AG04449 (cell line): ENCODE measurements at places on chromosomes 7 and 10.

DNA sequence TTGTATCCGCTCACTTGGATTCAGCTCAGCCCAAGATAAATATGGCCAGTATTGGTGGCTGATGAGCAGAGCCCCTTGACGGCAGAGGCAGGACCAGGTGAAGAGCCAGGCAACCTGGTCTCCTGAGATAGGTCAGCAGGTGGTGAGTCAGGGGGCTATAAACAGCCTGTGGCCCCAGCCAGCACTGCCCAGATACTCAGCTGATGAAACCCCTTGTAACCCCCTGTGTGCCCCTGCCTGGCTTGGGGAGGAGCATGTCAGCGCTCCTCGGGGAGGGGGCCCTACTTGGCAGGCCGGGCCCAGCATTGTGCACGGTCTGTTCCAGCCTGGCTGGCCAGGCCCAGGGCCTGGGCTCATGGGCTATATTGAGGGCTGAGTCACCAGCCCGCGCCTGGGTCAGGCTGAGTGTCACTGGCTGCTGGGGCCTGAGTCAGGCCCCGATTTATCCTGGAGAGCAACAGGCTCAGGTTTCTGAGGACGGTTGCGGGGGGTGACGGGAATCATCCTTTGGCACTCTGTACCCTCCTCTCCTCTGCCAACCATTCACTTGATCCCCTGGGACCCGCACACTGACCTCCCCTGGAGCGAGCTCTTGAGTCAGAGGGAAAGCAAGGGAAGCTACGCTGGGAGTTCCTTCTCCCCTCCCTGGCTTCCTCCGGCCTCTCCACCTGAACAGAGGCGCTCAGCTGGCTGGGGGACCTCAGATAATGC is 2.8 kb upstream of the FLNC start:
- DNase-seq = peak; percentile 53

- DNase-seq = no peak
These were observed 308.1 kb downstream of the TFEC start for GRCh38 chr7:115722302-115722977.

GRCh38 chr7:46990761-46991160 is 591.1 kb downstream of the TNS3 start:
- no peak for DNase-seq

GRCh38 chr7:40836218-40836617 is 701.4 kb downstream of the SUGCT start:
- DNase-seq = no peak

- DNase-seq = no peak
These were observed 10.8 kb upstream of the HBP1 start for GRCh38 chr7:107158028-107158427.

DNA sequence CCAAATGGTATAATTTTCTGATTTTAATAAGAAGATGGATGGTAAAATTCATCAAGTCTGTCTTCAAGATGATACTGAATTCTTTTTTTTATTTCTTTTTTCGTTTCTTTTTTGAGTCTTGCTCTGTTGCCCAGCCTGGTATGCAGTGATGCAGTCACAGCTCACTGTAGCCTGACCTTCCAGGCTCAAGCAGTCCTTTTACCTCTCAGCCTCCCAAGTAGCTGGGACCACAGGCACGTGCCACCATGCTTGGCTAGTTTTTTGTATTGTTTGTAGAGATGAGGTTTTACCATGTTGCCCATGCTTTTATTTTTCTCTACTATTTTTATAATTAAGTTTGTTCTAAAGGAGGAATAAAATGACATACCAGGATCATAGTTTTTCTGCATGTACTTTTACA is 52.1 kb upstream of the HELLS start:
- no peak for DNase-seq

GRCh38 chr7:8531991-8532515 is 98.6 kb downstream of the NXPH1 start:
- DNase-seq = no peak

DNA sequence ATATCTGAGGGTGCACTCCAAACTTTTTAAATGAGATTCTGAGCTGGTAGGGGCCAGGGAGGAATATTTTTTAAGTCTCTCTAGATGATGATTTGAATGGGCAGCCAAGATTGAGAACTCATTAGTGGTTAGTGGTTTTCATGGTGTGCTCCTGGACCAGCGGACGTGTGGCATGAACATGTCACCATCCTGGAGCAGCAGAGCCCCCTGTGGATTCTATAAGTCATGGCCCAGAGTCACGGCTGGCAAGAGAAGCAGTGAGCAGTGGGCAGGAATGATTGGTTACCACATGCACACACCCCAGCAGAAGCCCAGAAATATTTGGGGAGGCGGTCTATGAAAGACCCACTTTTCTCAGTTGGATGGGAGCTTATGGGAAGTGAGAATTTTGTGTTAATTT is 21.2 kb upstream of the UCN3 start:
- DNase-seq = no peak

DNA sequence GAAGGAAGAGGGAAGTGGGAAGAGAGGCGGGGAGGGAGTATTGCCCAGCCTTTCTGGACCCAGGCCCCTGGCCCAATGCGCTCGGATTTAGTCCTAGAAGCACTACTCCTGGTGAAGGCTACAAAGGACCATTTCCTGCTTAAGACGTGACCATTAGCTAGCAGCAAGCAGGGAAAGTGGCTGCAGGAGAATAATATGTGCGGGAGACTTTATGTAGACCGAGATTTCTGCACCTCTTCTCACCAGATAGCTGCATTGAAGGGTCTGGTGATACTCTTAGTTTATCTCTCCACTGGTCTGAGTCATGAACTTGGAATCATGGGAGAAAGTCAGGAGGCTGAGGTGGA is 3.1 kb downstream of the VAX1 start:
- DNase-seq = no peak

- no peak for DNase-seq
These were observed 6.5 kb downstream of the STAMBPL1 start for GRCh38 chr10:88886557-88886956.

DNA sequence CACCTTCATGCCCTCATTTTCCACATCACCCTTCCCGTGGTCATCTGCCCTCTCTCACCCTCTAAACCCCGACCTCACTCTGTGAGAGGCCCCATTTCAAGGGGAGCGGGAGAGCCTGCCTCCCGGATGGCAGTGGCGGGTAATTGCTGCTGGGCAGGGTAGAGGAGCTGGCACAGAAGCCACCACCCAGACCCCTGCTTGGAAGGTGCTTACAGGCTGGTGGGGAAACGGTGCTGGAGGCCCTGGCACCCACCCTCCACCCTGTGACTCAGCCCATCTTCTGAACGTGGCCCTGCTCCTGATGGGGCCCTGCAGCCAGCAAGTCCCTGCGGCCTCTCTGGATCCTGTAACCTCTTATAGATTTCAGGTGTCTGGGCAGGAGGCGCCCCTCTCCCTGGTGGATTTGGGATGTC is 10.6 kb upstream of the PWWP2B start:
- no peak for DNase-seq

DNA sequence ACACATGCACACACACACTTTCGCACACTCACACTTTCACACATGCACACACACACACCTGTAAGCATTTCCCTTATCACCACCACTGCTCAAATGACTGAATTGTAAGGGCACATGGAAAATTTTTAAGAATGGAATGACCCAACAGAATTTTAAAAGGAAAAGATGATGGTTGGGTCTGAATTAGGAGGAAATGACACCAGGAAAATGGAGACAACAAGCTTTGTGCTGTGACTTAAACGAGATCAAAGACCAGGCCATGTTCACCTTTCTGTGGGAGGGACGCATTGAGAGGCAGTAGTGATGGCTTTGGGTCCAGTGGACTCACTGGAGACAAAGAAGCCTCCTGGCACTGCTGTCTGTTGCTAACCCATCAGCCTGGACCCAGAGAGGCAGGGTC is 16.7 kb upstream of the C10orf71 start:
- no peak for DNase-seq

DNA sequence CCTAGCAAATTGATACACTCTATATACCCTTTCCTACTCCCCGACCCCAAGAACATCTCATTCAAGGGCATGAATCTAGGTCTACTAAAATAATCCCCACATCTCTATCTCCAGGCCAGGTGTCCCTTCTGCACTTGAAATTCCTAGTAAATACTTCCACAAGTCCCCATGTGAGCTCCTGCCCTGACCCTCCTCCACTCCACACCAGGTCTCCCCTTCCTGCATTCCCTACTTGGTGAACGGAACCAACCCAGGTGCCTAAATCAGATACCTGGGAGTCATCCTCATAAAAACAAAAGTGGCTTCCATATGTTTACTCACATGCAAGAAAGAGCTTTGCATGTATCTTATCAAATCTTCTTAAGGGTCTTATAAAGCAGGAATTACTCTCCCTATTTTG is 69.2 kb downstream of the COA1 start:
- no peak for DNase-seq

- no peak for DNase-seq
These were observed 222.8 kb downstream of the RELN start for GRCh38 chr7:103766660-103767059.

DNA sequence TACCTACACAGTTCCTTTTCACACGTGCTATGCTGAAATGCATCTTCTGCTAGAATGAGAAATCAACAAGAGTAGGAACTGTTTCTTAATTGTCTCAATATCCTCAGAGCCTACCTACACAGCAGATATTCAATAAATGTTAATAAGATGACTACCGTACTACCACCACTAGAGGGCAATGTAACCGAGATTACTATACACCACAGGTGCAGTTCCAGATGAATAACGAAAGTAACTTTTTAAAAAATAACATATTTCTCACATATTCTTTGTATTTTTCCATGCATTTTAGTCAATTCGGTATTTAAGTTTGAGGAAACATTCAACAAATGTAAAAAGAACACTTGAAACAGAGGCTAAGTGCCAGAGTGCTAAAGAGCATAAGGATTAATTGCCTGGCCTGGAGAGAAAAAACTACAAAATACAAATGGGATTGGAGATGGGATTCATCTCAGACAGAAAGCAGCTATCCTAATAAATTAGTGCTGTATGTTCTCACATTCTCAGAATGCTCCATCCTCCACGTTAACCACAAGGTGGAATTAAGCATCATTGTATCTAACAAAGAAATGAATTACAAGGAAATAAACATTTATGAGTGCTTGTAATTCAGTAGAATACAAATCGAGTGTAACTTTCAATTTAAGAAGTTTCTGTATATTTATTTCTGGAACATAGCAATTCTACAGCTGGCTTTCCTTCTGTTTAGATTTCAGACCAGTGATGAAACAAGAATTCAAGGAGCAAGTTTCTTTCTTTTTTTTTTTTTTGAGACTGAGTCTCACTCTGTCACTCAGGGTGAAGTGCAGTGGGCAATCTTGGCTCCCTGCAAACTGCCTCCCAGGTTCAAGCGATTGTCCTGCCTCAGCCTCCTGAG is 20.3 kb upstream of the HECTD2 start:
- no peak for DNase-seq

- DNase-seq = no peak
These were observed 44.7 kb downstream of the ABLIM1 start for GRCh38 chr10:114613237-114613979.

GRCh38 chr10:49817845-49818244 is 55.7 kb upstream of the OGDHL start:
- DNase-seq = no peak

- no peak for DNase-seq
These were observed 70.4 kb downstream of the DOCK4 start for GRCh38 chr7:112135815-112136214.

GRCh38 chr7:98223898-98224700 is 12.9 kb downstream of the BHLHA15 start:
- no peak for DNase-seq

- no peak for DNase-seq
These were observed 125.9 kb downstream of the EMX2 start for GRCh38 chr10:117668327-117669008.

GRCh38 chr10:102135956-102136526 is 3.2 kb downstream of the PPRC1 start:
- no peak for DNase-seq

DNA sequence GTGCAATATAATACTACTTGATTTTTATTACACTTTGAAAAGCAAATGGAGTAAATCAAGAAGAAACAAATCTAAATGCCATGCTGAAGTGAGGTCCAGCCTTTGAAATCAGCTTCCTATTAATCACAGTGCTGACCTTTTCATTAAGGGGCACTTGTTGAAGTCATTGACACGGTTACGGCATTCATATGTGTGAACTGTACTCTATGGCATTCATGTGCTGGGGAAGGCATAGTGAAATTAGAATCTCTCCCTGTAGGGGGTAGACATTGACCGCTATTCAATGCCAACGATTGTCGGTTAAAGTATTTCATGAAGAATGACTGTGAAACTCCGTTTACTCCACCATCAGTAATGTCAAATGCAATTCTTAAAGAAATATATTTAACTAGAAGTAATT is 296.1 kb upstream of the SEMA3A start:
- no peak for DNase-seq

GRCh38 chr10:11475831-11476434 is 135.5 kb downstream of the USP6NL start:
- no peak for DNase-seq

DNA sequence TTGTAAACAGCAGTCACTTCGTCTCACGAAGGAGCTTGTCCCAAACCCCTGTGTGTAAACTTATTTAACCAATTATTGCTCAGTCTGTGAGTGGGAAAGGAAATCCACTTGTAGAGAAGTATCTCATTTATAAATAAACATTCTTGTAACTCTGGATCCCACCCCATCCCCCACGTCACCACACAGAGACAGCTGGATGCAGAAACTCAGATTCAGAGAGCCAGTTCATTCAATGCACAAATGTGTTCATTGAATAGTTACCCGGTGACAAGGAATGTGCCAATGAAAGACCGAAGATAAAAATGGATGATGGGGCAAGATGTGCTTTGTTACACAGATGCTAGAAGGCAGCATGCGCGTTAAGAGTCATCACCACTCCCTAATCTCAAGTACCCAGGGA is 8.3 kb upstream of the OCM start:
- DNase-seq = no peak

DNA sequence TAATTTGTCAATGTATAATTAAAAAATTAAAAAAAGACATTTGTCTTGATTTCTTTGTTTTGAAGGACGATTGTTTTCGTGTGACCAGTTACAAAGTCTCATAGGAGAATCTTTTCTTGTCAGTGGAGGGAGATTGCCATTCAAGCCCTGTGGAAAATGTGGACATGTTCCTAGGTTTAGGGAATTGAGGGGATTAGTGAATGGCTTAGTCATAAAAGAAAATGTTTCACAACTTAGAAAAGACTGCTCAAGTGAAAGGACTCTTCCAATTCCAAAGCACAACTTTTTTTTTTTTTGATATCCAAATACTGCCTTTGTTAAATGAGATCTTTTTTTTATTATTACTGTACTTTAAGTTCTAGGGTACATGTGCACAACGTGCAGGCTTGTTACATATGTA is 140.7 kb upstream of the HABP2 start:
- no peak for DNase-seq
